ENCODE measurements at places on chromosomes 11 and 22.

DNA sequence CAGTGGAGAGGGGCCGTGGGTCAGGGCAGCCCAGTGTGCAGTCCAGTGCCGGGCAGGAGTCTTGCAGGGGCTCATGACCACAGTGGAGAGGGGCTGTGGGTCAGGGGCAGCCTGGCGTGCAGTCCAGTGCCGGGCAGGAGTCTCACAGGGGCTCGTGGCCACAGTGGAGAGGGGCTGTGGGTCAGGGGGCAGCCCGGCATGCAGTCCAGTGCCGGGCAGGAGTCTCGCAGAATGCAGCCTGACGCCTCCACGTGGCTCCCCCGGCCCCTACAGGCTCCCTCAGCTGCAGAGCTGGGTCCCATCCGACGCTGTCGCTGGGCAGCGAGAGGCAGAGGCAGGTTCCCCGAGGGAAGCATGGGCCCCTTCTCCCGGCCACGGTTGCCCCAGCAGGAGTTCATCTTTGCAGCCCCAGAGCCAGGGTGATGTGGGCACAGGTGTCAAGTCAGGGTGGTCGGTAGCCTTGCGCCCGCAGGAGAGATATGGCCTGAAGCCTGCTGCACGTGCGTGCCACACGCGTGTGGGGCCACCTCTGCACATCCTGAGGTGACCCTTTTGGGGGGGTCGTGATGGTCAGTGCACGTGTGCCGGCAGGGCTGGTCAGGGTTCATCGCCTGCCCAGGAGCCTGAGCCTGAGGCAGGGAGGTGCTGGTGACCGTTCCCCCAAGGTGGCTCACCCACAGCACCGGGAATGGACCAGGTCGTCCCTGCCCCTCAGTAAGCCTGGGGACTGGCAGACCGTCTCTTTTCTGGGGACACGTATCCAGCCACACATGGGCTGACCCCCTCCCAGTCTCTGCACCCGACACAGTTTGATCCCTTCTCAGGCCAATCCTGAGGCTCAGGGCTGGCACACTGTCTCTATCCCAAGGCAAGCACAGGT, 2.9 kb downstream of the IFITM5 start:
- DNase-seq: no peak

GRCh38 chr22:42280836-42281235, 10.4 kb upstream of the TCF20 start:
- DNase-seq: no peak

- DNase-seq: no peak
These were observed 70.1 kb downstream of the PDE3B start for GRCh38 chr11:14713496-14714244.

DNA sequence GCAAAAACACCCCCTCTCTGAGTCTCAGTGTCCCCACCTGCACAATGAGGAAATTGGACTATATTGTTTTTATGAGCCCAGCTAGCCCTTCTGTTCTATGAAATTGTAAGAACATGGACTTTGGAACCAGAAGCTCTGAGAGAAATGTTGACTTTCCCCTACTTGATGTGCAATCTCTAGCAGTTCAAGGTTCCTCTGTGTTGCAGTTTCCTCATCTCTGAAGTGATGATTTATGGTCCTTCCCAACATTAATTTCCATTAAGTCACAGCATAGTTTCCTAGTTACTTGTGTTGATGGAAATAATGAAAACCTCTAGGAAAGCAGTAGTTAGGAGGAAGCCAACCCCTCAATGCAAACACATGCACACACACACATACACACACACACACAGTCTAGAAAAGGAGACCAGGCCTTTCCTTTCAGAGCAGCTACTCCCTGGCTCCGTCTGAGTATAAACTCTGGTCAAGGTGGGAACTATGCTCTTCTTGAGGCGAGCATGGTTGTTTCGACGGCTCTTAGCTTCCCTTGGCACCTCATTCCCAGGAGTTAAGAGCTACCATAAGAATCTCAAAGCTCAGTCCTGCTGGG, 518.4 kb downstream of the SOX6 start:
- DNase-seq: no peak

GRCh38 chr11:105719073-105719822, 109.4 kb downstream of the GRIA4 start:
- DNase-seq: peak; percentile 3
